ENCODE measurements at places on chromosomes 1 and 21. TPM values are rescaled to one million over a fixed set of nuclear protein-coding genes. Genes with fewer than 3 reads are reported as not detected.

GRCh38 chr1:91454136-91454535, 46.5 kb upstream of the CDC7 start:
- no peak for DNase-seq

DNA sequence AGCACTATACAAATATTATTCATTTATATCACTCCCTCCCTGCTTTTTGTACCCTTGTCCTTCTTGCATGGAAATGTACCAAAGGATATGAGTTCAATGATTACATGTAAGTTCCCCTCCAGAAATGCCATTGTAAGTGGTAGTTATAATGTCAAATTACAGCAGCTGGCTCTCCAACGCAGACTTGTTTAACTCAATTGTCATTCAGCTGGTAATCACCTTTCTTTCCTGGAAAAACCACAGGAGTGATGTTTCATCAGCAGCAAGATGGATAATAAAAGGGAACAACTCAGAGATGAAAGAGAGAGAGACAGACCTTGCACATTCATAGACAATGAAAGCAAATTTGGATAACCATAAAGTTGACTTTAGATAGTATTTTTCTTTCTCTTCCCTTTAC, 578.6 kb upstream of the PBX1 start:
- DNase-seq: no peak

GRCh38 chr21:42834726-42835191, 44.6 kb downstream of the WDR4 start:
- DNase-seq: no peak

- no peak for DNase-seq
Measured at GRCh38 chr1:153586347-153586746, 20.7 kb upstream of the S100A2 start.

- no peak for DNase-seq
Measured at GRCh38 chr1:169316556-169316955, 51.0 kb downstream of the NME7 start.

The TNFSF18 gene
- polyA plus RNA-seq: 0.13 TPM
